AG08396 (cell line): ENCODE measurements at places on chromosomes 1 and 21.

DNA sequence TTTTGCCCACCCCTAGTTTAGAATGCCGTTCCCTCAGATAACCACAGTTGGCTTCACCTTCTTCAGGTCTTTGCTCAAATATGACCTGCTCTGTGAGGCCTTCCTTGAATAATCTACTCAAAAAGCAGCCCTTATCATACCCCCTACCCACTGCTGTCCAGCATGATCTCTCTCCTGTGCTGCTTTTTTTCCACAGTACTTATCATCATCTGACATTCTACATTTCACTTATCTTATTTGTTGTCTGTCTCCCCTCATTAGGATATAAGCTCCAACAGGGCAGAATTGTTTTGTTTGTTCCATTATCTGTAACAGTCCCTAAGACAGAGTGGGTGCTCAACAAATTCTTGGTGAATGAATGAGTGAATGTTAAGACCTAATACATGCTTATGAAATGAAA lies 18.1 kb downstream of the USP24 start:
- DNase-seq: no peak

DNA sequence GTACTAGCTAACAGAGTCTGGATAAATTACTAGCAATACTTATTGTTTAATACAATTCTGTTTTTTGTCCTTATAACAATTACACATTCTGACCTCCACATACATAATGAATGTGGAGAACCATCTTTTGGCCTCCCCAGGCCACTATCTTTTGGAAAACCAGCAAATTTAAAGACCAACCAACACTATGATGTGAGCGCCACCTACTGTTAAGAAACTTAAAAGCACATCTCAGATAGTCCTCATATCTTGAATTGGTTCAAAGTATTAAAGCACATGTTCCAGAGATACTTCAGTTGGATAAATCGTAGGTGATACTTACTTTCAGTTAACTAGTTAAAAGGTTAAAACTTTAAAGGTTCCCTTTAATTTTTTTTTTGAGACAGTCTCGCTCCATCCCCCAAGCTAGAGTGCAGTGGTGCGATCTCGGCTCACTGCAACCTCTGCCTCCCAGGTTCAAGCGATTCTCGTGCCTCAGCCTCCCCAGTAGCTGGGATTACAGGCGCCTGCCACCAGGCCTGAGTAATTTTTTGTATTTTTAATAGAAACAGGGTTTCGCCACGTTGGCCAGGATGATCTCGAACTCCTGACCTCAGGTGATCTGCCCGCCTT lies 29.3 kb upstream of the USP1 start:
- peak; percentile 41 for DNase-seq

GRCh38 chr1:39720094-39720999 lies 18.3 kb upstream of the PPIE start:
- peak; percentile 25 for DNase-seq

GRCh38 chr1:9302745-9303524 lies 10.2 kb downstream of the SPSB1 start:
- peak; percentile 81 for DNase-seq

GRCh38 chr1:108190001-108190634 lies 10.0 kb downstream of the SLC25A24 start:
- no peak for DNase-seq

GRCh38 chr1:204319462-204319861 lies 40.3 kb downstream of the PLEKHA6 start:
- peak; percentile 76 for DNase-seq

DNA sequence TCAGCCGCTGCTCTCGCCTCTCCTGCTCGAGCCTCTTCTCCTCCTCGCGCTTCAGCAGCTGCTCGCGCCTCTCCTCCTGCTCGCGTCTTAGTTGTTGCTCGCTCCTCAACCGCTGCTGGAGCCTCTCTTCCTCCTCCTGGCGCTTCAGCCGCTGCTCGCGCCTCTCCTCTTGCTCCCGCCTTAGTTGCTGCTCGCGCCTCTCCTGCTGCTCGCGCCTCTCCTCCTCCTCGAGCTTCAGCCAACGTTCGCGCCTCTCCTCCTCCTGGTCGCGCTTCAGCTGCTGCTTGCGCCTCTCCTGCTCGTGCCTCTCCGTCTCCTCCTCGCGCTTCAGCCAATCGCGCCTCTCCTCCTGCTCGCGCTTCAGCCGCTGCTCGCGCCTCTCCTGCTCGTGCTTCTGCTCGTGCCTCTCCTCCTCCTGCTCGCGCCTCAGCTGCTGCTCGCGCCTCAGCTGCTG lies 3.7 kb downstream of the TCHH start:
- no peak for DNase-seq

- DNase-seq: peak; percentile 75
These were observed 543 bp upstream of the KCNJ10 start for GRCh38 chr1:160070243-160071163.

DNA sequence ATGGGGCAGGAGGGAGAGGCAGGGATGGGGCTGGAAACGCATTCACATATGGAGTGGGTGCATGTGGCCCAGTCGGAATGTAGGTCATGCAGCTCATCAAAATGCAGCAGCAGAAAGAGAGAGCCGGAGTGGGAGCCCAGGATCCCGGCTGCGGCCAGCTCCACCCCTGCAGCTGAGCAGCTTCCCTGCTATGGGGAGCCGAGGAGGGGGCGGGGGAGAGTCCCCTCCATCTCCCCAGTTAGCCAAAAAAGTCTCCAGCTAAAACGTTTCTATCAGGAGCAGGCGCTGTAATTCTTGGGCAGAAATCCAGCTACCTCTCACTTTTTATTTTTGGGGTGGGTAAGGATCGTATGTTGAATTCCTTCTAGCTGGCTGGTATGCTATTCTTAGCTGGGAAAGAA lies 39.7 kb downstream of the MRPL37 start:
- no peak for DNase-seq

DNA sequence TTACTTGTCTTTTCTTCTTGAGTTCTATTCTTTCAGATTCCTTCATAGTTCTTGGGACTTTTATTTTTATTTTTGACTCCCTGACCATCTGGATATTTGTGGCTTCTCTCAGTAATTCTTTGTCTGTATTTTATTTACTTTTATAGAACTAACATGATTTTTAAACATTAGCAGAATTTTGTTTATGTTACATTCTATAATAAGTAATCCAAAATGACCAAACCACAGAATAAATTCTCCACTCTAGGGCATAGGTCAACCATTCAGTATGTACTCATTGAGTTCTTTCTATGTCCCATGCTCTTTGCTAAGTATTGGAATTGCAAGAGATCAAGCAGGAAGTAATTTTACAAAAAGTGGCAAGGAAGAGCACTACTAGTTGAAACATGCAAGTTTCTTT lies 969.0 kb downstream of the TTLL7 start:
- DNase-seq: no peak

DNA sequence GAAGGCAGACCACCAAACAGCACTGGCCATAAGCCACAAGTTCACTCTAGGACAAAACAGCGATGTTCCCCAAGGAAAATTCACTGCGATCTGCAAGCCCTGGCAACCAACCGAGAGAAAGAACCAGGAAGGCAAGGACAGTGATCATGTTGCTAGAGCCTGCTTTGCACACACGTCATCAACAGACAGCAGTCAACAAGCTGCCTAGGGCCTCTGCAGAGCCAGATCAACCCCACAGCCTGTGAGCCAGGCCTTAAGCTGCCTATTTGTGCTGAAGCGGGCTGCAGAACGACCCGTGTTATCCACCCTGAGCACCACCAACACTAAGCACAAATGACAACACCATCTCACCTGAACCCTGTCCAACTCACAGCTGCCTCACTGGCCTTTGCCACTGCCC lies 6.2 kb upstream of the YRDC start:
- no peak for DNase-seq

DNA sequence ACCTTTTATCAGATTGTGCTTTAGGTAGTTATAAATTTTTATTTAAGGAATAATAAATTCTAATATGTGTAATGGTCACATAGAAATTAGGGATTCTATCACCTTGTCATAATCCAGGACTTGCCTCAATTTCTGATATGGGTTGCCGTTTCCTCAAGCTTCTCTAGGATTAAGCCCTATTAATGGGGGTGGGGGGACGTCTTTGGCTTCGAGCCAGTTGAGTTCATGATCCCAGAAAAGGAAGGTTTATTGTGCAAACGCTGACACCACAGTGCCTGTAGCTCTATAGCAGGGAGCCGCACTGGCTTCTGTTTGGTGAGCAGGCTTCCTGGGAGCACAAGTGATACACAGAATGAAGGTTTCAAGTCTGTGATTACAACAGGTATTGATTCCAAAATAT lies 22.0 kb upstream of the VAMP3 start:
- DNase-seq: no peak

GRCh38 chr1:99579691-99580172 lies 66.2 kb upstream of the PALMD start:
- DNase-seq: no peak
